Naive thymus-derived CD8-positive, alpha-beta T cell (primary cell): ENCODE measurements at places on chromosomes 13 and 19. TPM values are rescaled to one million over a fixed set of nuclear protein-coding genes. Genes with fewer than 3 reads are reported as not detected.

- DNase-seq, result no peak
These were observed 9.7 kb upstream of the LENG8 start for GRCh38 chr19:54439174-54439851.

Gene GTF3A
- 238 TPM for total RNA-seq

Gene C13orf42
- total RNA-seq, result not detected

GRCh38 chr19:6250909-6251308 lies 28.9 kb downstream of the MLLT1 start:
- no peak for DNase-seq

GRCh38 chr19:35793381-35794165 lies 18.2 kb downstream of the ARHGAP33 start:
- no peak for DNase-seq
